ENCODE measurements at places on chromosomes 13 and 19.

DNA sequence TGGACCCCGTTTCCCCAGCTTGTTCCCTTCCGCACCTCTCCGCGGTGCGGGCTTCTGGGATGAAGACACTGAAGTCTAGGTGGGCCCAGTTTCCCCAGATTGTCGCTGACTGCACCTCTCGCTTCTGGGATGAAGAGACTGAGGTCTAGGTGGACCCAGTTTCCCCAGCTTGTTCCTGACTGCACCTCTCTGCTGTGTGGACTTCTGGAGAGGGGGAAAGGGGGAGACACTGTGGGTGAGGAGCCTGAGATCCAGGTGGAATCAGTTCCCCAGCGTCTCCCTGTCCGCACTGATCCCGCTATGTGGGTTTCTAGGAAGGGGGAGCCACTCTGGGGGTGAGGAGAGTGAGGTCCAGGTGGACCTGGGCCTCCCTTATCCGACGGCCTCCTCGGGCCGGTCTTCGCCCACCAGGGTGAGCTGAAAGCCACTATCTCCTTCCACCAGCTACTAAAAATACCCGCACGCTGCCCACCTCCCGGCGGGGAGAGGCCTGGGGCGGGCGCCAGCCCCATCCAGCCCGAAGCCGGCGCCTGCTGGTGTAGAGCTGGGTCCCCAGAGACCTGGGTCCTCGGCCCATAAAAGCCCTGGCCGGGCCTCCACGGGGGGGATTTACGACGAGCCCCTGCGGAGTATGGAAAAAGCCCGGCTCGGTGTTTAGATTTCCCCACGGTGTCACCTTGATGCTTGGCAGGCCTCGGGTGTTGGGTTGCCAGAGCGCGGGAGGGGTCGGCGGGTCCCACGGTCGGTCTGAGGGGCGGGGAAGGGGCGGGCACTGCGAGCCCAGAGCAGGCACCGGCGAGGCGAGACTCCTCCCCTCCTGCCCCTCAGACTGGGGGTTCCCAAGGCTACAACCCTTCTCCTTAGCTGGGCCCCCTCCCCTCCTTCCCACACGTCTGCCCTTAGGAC, 10.6 kb downstream of the FUT6 start:
- no peak for DNase-seq

DNA sequence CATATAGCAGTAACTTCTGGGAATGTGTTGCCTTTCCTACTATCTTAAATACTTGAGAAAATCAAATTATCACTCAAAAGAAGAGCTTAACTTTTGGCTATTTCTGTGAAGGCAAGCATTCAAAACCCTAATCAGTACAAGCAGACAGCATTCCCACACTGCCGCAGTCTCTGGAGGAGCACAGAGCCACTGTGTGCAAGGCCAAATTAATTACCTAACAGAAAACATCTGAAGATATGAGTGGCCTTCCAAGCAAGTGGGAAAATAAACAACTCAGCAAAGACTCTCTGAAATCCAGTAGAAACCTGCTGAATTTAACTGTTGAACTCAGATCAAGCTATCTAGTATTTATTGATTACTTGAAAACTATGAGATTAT, 68.2 kb downstream of the COL4A1 start:
- DNase-seq = no peak

GRCh38 chr13:73859841-73860240, 274.4 kb downstream of the KLF12 start:
- DNase-seq = no peak

DNA sequence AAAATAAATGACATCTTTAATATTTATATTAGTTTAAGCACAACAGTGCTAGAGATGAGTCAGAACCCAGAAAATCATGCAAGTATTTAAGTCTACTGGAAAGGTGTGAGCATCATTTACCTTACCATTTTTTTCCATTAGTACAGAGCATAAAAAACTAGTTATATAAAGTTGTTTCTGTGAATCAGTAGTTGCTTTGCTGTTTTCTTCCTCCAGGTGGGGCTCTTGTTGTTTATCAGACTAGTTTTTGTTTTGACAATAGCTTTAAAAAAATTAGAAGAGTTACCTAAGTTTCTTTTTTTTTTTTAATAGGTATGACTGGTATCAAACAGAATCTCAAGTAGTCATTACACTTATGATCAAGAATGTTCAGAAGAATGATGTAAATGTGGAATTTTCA, 12.7 kb downstream of the SUGT1 start:
- DNase-seq = no peak

DNA sequence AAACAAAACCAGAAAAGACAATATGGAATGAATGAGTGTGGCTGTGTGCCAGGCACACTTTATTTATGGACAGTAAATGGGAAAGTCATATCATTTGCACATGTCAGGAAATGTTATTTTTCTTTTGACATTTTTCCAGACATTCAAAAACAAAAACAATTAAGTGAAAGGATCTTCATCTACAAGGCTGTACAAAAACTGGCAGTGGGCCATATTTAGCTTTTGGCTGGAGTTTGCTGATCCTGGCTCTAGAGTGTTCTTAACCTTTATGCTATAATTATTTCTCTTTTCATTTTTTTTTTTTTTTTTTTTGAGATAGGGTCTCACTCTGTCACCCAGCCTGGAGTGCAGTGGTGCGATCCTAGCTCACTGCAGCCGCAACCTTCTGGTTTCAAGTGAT, 6.5 kb upstream of the TNFSF9 start:
- no peak for DNase-seq

DNA sequence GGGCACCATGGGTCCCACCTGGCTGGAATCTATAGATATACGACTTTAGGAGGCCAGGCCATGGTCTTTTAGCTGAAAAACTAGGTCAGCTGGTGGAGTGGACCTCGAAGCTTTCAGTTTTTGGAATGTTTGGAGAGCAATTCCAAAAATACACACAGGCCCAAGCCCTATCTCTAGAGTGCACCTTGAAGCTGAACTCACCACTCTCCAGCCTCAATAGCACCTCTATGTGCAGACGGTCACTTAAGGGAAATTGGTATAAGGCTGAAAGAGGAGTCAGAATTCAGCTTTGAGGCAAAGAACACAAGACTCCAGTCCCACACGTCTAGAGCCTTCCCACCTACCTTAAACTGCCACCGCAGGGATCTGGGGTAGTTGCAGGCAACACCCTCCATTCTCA, 56.4 kb upstream of the KATNAL1 start:
- DNase-seq = no peak

All from Peyer's patch (tissue), 4 donors.